ENCODE measurements at places on chromosomes 6 and 20.

GRCh38 chr6:49553384-49553783 lies 2.9 kb downstream of the C6orf141 start:
- DNase-seq, result no peak

DNA sequence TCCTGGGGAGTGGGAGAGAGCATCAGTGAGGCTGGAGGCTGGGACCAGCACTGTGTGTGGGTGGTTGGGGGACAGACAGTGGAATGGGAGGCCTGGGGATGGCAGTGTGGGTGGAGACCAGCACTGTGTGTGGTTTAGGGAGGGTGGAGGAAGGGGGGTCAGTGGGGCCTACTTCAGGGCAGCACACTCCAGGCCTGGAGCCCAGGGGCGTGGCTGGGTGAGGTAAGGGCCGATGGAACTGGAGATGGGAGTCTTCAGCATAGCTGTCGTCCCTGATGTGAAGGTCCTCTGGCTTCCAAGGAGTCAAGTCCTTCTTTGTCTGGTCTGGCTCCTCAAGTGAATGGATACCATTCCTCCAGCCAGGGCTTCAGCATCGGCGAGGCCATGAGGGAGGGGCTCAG lies 18.6 kb downstream of the KCNK17 start:
- no peak for DNase-seq

DNA sequence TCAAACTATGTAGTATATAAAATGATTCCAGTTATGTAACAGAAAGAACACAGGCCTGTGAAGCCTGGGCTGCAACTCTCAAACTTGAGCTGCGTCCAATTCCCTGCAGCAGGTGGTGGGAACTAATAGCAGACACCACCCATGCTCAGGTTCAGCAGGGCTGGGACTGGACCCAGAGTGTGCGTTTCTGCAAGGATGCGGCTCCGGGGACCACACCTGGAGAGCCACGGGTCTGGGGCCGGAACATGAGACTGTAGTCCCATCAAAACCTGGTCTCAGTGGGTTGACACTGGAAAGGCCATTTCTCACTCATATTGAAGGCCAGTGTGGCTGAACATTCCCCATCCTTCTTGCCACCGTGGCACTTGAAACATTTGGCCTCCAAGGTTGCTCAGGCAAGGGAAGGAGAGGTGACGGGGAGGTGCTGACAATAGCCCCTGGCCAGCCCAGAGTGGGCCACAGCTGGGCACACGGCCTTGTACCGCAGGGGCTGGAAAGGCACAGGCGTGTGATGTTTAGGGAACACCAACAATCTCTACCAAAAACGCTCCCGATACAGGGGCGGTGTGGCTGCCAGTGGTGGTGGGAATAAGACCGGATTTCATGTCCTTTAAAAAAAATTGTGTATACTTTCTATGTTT lies 38.0 kb downstream of the FRMD1 start:
- DNase-seq, result no peak

GRCh38 chr20:59643615-59644061 lies 39.3 kb downstream of the PHACTR3 start:
- peak; percentile 58 for DNase-seq

DNA sequence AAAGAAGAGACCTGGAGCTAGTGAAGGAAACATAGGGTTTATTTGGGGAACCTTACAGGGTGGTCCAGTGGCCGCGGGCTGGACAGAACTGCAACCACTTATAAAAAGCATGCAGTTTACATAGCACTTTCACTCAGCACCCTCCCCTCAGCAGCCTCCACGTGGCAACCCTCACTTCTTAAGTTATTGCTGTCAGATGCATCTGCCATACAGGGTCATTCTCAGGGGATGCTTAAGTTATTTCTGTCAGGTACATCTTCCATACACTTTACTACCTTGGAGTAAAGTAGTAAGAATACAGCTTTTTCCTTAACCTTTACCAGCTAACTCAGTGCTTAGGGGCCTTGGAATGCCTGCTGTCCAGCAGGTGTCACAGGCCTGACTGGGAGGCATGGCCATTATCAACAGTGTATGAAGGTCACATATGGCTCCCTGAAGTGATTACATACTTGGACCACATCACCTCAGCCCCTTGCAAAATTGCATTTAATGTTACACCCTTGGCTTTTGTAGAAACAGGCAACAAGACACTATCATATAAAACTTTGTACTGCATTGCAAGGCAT lies 2.0 kb upstream of the NOL7 start:
- no peak for DNase-seq

- no peak for DNase-seq
Observed at GRCh38 chr6:111862314-111862713, 10.9 kb downstream of the FYN start.

- DNase-seq, result no peak
Observed at GRCh38 chr6:25239059-25239458, 40.1 kb upstream of the CARMIL1 start.

GRCh38 chr6:118890997-118891790 lies 2.8 kb upstream of the ASF1A start:
- no peak for DNase-seq

- no peak for DNase-seq
Observed at GRCh38 chr6:56019973-56020372, 144.6 kb upstream of the BMP5 start.

DNA sequence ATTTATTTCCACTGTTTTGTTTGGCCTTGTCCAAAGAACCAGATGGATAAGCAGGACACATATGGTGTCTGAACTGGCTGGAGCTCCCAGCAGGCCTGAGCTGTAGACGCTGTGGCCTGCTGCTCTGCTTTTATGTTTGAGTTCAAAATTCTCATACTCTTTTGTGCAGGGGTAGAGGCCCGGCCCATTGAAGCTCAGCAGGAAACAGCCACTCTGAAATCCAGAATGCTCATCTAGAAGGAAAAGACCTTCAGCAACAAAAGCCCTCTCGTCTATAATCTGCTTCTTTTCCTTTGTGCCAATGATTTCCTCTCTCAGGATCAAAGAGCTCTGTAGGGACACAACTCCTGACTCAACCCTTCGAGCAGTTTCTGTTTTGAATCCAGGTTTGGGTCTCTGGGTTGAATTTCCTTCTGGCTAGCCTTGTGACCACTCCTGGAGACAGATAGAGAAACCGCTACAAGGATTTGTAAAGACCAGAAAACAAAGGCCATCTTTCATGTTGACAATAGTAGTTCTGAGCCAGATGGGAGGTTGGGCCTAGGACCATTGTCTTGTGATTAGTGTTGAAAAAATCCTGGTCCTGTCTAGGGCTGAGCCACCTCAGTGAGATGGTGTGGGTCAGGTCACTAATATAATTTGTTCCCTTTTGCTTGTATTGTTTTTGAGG lies 446.7 kb downstream of the BCKDHB start:
- DNase-seq, result no peak

DNA sequence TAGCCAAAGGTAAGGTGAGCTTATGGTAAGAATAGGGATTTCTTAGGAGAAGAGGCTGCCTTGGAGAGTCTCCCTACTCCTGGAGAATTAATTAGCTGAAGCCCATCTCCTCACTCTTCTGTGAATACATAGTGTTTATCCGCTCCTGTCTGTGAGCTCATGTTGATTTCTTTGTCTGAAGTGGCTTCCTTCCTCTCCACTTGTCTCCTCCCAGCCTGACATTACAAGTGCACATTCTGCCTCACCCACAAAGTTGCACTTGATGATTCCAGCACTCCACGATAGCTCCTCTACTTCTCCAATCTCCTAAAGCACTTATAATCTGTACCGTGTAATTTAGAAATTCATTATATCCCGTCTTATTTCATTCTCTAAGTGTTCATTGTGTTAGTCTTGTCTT lies 287.2 kb downstream of the QKI start:
- no peak for DNase-seq

DNA sequence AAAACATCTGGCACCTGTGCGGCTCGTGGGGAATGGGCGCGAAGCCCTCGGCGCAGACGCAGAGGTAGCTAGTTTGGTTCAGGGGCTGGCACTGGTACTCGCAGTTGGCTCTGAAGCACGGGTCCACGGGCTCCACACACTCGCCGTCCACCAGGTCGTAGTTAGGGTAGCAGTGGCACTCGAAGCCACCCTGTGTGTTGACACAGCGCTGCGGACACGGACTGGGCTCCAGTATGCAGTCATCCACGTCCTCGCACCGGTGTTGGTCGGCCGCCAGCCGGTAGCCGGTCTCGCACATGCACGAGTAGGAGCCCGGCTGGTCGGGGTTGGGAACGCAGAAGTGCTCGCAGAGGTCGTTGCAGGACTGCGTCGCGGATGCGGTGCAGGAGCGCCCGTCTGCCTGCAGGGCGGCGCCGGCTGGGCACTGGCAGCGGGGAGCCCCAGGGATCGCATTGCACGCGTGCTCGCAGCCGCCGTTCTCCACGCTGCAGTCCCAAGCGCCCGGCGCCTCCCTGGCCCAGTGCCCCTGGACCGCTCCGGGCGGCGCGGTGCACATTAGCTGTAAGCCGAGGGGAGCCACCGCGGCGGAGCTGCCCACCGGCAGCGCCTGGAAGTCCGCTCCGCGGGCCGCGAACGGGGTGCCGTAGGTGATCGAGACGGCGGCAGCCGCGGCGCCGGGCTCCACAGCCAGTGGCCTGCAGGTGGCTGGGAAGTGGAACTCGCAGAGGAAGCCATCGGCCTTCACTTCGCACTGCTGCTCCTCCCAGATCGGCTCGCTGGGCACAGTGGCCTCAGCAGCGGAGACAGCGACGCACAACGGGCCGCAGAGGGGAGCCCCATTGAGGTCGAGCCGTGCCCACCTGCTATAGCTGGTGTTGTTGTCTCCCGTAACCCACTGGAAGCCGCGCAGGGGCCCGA lies 930 bp downstream of the THBD start:
- DNase-seq, result no peak

- DNase-seq, result no peak
Observed at GRCh38 chr6:155340464-155341129, 26.3 kb upstream of the TFB1M start.

DNA sequence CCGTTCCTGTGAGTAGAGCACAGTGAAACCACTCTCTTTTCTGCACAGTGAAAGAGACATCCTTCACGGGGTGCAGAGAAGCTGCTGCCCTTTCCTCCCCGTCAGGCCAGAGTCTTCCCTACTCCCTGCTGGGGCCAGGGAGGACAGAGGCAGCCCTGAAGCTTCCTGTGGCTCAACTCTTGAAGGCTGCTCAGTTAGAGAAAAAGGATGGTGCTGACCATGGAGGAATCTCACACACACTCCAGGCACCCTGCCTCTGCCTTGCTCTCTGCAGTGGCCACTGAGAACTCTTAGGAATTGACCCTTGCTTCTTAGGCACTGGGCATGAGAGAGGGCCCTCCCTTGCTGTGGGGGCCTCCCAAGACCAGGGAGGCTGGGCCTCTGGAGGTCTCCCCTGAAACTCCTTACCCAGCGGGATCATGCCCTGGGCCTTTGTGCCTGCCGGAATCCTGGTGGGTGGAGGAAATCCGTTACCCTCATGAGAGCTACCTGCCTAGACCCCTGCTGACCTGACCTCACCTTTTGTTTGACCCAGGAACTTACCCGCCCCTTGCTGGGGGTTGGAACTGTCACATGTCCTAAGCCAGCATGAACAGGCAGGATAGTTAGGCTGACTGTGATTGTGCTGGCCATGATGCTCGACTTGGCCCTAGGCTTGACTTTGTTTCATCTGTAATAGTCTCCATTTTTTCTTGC lies 65.0 kb upstream of the CD93 start:
- no peak for DNase-seq

- DNase-seq, result no peak
Observed at GRCh38 chr6:9086331-9086730, 651.0 kb upstream of the SLC35B3 start.

DNA sequence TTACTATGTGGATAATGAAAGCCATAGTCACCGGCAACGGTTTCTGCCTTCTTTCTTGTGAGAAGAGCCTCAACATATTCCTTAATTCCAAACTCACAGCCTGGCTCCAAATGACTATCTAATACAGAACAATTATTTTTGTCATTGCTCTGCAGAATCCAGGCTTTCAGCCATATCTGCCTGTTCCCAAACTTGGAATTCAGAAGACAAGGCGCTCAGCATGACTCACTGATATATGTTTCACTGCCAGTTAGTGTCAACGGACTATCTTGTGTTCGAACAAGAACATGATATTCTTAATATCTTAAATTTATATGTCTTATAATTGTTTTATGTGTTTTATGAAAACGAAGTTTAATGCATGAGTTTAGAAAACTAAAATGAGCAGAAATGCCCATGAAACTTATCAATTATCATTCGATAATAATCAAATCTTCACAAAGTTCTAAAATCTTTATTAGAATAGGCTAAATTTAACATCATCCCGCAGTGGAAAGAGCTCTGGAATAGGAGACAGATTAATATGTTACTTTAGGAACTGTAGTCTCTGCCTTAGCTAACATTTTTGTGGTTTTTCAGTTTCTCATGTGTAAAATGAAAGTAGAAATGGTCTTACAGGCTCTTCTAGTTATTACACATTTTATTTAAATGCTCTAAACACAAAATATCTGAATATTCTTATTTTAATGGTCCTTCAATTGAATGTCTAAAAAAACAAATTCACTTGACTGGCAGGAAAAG lies 669.3 kb upstream of the GJE1 start:
- DNase-seq, result no peak

DNA sequence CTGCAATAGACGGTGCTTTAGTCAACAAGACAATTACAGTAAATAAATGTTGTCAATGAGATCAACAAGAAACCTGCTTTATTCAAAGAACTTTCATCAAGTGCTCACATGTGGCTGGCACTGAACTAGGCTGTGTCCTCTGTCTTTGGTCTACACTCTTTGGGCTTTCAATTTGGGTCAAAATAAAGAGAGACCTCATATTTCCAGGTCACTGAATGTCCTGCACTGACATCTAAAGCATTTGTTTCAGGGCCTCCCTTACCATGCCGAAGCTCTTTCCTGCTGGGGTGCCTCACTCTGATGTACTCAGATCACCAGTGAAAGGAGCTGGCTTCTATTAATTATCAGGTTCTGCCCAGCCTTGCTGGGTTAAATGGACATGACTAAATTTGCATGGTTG lies 32.0 kb downstream of the PDE7B start:
- DNase-seq, result no peak

DNA sequence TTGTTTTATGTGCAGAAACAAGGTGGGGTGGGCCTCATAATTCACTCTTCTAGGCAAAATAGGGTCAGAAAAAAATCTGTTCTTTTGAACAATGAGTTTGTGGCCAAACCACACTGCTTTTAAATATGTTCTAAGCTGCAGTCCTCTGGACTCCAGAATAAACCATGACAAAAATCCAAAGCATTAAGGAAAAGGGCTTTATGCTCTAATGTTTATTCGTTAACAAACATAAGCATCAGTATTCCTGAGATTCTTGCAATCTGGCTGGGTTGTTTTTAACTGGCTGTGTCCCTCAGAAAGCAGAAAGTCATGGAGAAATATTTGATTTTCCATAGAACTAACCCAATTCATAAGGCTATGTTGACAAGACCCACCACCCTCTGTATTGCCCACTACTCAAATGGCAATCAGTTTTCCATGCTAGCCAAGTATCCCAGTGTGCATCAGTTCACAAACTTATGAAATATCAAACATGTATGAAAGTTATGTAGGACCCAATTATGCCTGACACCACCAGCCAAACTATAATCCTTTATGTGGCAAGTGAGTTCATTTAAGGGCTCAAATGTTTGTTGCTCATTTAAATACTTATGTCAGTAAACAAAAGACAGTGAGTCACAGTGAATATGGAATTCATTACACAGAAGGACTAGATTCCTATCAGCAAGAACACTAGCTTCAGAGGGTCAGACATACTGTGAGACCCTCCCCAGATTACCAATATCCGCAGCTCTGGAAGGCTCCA lies 45.1 kb downstream of the PKHD1 start:
- no peak for DNase-seq

GRCh38 chr20:10430000-10430466 lies 4.0 kb downstream of the MKKS start:
- no peak for DNase-seq

Data from hypothalamus (tissue), 51 donors.